Upper lobe of right lung (tissue), 1 donor: ENCODE measurements at places on chromosomes 2 and 18.

DNA sequence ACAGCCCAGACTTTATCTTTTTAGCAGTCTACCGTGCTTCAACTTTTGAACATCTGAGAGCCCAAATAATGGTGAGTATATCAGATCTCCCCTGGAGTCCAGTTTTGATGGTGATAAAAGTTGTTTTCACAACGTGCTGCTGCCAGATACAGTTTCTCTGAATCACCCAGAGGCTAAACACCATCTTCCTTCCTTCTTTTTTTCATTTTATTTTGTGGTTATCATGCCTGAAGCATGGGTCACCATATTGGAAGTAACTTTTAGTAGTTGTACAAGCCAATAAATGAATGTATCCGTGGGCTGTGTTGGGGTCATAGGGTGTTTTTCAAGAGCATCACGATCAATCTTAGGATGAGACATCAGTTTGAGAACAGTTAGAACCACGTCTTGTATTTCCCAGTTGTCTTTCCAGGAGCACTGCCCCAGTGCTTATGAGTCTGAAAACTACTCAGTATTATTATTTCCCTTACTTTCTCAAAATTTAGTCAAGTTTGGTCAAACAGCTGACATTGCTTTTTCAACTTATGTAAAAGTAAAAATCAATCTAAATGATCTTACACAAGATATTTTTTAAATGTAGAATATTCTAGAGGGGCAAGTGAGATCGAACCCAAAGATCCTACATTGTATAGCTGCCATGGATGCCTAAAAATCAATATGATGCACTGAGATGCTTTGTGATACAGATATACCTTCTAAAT is 311.4 kb downstream of the CTNNA2 start:
- DNase-seq = no peak

DNA sequence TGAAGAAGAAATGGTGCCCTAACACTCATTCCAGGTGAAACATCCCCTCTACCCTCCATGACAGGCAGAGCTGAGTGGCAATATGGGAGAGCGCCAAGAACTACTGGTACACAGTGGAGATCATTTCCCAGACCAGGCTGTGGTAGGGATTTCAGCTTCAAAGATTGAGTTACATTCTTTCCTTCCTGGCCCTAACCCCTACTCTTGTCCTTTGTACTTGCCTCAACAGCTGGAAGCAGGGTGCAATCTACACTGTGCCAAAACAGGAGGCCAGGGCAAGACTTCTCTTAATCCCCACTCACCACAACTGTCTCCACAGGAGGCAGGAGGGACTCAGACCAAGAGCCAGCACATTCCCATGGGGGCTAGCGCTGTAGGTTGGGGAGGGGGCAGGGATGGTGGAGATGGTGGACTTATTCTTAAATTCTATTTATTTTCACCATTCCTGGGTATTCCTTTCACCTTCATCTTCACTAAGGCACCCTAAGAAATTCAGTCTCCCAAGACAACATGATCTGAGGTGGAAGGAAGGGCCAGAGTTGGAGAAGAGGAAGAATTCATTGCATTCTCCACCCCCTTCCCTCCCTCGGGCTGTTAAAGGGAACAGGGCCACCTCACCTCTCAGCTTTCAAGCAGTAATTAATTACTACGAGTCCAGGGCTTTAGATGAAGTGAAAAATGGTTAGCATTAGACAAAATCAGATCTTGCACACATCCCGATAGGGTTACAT is 65.9 kb downstream of the AAK1 start:
- DNase-seq = no peak

- DNase-seq = no peak
Measured at GRCh38 chr2:30249354-30249753, 18.0 kb downstream of the LBH start.

DNA sequence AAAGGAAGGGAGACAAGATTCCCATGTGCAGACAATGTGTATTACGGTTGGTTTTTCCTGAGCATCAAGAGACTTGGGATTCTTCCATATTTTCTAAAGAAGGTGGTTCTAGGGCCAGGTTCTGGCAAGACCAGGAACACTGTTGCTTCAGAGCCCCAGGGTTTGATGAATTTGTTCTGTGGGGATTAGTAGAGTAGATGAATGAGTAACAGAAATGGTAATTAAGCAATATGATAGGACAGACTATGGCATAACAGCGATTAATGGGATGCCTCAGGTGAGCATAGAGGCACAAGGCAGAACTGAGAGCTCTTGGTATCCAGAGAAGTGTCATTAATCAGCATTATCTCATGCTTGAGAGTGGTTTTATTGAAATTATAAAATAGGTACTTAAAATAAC is 82.8 kb upstream of the PNPT1 start:
- no peak for DNase-seq

GRCh38 chr2:154338352-154338967 is 360.0 kb upstream of the KCNJ3 start:
- no peak for DNase-seq

GRCh38 chr2:121832412-121833357 is 77.2 kb downstream of the TSN start:
- no peak for DNase-seq
